ENCODE measurements at places on chromosomes 5 and 9.

GRCh38 chr9:78860801-78861475 is 564.0 kb downstream of the PSAT1 start:
- DNase-seq = no peak

DNA sequence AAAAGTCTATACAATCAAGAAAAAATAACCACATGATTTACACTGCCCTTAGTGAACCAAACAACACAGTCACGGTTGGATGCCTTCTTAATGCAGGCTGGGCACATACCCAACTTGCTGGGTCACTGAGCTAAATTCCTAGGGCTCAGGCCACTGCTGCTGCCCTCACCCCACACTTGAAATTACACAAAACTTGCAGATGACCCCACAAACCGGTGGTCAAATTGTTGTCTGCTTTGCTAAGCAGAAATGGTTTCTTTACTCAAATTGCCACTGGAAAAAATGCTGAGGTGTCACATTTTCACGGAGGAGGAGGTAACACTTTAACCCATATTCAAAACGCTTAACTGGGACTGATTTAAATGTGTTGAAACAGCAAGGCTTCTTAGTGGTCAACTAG is 62.4 kb downstream of the HMHB1 start:
- no peak for DNase-seq

- no peak for DNase-seq
Measured at GRCh38 chr9:109121232-109121796, 1.6 kb upstream of the TMEM245 start.

DNA sequence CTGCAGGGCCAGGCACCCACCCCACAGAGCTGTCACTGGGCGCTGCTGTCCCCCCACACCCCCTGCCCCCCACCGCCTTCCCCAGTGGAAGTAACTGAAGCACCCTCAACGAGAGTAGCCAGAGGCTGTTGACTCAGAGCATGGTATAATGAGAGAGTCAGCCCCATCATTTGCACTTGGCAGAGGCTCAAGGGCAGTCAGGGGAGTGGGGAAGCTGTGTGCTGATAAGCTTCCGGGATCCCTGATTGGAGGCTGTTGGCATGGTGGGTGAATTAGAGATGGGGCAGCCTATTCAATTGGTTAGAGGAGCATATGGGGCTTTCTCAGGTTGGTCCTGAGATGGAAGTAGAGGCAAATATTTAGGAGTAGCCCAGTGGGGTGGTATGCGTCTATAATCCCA is 77.1 kb upstream of the GOLM1 start:
- DNase-seq = peak; percentile 18

DNA sequence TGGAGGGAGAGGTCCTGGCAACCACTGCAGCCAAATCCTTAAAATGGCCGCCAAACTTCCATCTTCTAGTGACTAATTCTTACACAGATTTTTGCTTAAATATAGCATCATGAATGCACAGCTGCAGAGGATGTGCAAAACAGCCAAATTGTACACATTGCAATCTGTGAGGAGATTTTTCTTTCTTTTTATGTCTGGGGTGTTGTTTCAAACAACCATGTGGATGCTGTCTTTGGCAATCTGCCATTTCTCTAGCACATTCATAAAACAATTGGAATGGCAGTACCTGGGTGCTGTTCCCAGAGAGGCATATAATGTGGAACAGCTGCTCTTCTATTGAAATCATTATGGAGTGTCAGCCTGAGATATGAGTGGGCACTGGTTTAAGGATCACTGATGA is 1082.9 kb upstream of the SEMA6A start:
- peak; percentile 21 for DNase-seq

- DNase-seq = no peak
Measured at GRCh38 chr5:129073111-129073510, 21.4 kb upstream of the ISOC1 start.

GRCh38 chr5:76083555-76084495 is 642 bp downstream of the SV2C start:
- DNase-seq = no peak

DNA sequence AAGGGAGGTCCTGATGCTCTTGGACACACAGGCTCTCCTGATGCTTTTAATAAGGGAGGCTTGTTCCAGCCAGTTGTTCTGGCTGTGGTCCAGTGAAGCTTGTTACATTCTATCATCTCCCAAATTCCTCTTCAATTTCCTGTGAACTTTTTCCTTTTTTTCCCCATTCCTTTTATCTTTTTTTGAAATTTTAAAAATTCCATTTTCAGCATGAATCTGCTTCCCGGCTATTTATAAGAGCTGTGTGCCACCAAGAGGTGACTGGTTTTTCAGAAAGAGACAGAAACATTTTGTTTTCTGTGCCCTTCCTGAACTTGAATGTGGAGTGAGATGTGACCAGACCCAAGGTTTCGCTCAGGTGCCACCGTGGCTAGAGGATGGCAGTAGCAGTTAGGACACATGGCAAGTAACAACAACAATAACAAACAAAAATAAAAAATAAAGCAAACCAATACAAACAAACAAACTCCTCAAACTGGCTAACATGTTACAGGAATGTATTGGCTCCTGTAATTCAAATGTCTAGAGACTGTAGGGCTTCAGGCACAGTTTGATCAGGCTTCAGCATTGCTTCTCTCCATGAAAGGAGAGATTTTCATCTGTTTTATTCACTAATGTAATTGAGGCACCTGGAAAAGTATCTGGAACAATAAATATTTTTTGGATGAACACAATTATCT is 121.1 kb downstream of the BOD1 start:
- DNase-seq = no peak

DNA sequence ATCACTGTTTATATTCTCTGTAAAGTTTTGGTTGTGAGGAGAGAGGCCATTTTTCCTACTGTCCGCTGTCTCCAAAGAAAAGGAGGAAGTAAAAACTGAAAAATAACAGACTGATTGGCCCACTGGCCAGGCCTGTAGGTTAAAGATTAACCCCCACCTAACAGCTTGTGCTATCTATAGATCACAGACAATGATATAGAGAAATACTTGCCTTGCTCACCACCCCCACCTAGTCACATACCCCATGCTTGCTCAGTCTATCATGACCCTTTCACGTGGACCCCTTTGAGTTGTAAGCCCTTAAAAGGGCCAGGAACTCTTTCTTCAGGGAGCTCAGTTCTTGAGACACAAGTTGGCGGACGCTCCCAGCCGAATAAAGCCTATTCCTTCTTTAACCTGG is 357.4 kb downstream of the PRDM9 start:
- DNase-seq = no peak

- peak; percentile 79 for DNase-seq
Measured at GRCh38 chr9:128636024-128636390, 20.6 kb downstream of the DYNC2I2 start.

DNA sequence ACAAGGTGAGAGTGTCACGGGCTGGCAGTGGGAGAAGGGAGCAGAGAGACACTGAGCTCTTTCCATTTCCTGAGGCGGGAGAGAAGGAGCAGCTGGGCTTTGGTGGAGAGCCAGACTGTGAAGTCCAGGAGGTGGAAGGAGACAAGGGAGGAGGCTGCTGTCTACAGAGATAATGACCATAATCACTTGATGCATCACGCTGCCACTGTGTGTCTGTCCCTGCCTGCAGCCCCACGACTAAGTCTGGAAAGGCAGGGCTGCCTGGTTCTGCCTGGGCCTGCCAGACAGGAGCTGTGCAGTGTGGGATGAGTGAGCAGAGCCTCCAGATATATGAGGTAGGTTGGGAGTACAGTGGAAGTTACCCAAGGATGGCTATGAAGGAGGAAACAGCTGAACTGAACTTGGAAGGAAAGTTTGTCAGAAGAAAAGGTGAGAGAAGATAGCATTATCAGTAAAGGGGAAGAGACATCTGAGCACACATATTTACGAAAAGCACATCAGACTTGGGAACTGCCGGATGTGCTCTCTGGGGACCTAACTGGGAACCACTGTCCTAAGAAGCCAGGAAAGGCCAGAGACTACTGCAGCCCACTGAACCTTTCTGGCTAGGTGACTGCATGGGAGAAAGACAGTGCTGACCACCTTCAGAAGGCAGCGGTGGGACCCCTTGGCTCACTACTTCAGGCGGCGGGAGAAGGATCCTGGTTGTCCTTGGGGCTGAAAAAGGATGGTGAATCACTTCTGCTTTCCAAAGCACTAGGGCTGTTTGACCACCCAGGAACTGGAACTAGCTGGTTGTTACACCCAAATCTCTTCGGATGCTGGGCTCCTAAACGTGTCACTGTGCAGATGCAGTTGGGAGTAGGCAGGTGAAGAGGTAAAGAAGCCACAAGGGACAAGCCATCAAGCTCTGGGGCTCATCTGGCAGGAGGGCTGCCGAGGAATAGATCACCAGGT is 12.8 kb upstream of the DDX41 start:
- no peak for DNase-seq

DNA sequence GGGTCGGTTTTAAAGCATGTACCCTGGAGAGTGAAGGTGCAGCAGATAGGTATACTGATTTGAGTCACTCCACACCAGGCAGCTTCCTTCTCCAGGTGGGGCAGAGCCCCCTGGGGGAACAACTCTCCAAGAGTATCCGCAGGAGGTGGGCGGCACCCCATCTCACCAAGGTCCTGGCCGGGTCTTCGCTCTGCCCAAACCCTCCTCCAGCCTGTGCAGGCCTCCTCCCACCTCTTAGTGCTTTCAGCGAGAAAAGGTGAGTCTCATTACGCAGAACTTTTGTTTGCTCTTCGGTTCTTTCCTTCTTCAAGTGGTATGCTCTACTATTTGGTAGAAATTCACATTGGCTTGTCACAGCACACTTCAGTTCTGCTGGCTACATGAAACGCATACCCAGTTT is 13.7 kb downstream of the SPACA9 start:
- DNase-seq = no peak

DNA sequence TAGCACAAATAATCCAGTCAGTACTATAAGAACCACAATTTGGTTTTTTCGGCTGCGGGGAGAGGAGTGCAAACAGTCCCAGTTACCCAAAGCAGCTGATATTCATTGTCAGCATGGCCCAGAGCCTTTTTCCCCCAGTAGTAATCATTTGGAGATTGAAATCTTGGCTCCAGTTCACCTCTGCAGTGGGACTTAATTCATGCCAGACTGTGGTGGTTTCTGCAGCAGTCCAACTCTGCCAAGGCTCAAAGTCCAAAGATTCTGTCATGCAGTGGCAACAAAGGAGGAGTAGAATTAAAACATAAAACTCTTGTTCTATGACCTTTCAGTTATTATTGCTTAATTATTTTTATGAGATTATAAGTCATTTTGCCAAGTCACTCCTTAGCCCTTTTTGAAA is 25.0 kb upstream of the TRIM36 start:
- DNase-seq = peak; percentile 84

GRCh38 chr5:54159153-54159892 is 151.1 kb downstream of the ARL15 start:
- DNase-seq = no peak

DNA sequence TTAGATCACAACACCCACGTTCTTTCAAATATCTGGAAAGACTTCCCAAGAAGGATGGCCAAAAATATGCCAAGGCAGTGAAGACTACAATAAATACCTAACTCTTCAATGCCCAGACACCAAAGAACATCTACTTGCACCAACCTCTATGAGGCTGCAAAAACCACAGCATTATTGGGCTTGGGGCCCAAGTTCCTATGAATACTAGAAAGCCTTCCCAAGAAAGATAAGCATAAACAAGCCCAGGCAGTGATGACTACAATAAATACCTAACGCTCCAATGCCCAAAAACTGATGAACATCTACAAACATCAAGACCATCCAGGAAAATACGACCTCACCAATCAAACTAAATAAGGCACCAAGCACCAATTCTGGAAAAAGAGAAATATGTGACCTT is 41.3 kb downstream of the AP3B1 start:
- DNase-seq = no peak

- DNase-seq = no peak
Measured at GRCh38 chr5:54317511-54318260, 7.3 kb upstream of the ARL15 start.

GRCh38 chr5:126600631-126601511 is at the start of gene PHAX:
Gene PHAX, plus strand, starts transcription at chr5:126600947. Its CDS starts 16 bp downstream, at chr5:126600963.
- DNase-seq = peak; percentile 96

DNA sequence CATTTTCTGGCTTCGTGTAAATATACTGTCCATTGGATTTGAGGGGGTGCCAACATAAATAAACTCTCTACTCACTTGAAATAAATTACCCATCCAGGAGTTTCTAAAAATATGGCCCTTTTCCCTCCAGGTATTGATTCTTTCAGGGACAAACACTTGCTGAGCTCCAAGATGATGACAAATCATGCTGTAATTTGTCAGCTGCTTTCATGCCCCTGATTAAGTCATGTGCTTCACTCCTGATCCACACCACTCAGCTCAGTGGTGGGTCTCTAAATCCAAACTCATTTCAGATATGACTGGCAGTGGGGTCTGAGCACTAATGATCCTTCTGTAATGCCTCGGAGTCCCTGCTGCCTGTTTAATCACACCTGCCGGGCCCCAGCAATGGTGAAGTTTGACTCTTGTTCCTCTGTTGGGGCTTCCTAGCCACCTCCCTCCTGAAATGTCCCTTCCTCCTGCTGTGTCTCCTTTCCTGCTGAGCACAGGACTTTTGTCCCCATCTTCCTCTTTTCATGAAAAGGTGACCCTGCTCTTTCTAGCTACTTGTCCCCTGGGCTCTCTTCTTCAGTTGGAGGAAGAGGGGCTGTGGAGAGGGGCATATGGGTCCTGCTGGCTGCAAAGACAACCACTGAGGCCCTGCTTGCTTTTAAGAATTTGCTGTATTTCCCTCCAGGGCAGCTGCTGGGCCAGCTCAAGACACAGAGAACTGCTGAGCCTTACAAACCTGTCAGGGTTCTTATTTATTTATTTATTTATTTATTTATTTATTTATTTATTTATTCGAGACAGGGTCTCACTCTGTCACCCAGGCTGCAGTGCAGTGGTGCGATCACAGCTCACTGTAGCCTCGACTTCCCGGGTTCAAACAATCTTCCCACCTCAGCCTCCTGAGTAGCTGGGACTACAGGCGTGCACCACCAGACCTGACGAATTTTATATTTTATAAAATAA is 200.0 kb downstream of the ATP10B start:
- no peak for DNase-seq

GRCh38 chr9:90446200-90446948 is 196.2 kb downstream of the DIRAS2 start:
- DNase-seq = no peak

DNA sequence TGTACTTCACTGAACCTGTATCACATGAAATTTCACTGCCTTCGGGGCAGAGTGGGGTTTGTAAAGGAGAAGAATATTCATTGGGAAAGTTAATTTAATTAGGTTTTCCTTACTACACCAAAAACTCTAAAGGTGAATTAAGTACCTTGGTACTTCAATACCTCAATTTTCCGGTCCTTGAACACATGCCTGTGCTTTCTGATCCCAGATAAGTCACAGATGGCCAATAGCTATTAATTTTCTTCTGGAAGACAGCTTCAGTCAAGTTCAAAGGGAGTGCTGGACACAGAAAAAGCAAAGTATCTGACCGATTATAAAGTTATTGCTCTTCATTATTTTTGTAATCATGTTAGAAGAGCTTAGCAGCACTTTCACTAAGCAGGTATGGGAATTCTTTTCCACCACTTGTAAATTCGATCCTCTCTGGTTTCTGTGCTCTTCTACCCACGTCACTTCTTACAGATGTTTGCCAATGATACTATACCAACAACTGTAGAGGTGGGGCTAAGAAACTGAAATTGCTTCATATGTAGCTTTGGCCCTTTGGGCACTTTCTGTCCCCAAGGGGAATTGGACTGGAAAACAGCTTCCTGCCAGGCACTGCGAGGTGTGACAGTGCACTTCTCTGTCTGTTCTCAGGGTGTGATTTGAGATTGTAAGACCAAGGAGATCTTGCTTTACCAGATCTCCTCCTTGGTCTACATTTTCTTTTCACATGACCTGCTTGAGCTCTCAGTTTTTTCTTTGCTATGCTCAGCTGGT is 164.0 kb downstream of the CCDC192 start:
- no peak for DNase-seq
